T-helper 22 cell (primary cell): ENCODE measurements at places on chromosomes 5 and 9.

- DNase-seq, result no peak
Observed at GRCh38 chr5:57402761-57403160, 79.8 kb downstream of the ACTBL2 start.

GRCh38 chr9:133505186-133505830 is 19.5 kb downstream of the MYMK start:
- DNase-seq, result no peak

DNA sequence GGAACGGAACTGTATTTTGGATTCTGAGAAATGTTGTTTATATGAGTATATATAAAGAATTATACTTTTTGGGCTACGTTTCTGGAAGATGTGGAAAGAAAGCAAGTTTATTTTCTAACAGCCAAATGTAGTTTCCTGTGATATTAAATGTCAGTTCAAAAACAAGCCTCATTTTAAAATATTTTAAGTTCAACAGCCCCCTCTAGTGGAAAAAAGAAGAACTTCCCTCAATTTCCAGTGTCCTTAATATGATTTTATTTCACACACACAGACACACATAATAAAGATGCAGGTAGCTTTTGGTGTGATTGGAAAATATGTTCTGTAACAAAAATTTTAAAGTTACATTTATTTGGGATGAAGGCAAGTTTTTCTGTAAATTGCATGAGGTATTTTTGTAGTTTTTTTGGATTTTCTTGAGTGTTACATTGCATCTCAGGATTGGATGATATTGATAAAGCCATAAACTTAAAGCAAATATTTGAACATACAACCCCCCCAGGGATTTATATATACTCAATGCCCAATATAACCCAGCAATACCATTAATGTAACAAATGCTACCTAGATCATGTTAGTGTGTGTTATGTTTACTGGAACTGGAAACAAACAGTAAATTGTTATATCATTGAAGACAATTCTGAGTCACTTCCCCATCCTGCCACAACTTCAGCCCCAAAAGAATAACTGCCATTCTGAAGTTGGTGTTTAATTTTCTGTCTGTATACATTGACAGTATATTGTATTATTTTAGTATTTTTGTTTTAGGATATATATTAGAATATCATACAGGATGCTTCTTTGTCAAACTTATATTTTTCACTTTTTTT is 54.0 kb downstream of the CCDC171 start:
- no peak for DNase-seq

GRCh38 chr9:16715404-16715803 is 155.1 kb downstream of the BNC2 start:
- no peak for DNase-seq

DNA sequence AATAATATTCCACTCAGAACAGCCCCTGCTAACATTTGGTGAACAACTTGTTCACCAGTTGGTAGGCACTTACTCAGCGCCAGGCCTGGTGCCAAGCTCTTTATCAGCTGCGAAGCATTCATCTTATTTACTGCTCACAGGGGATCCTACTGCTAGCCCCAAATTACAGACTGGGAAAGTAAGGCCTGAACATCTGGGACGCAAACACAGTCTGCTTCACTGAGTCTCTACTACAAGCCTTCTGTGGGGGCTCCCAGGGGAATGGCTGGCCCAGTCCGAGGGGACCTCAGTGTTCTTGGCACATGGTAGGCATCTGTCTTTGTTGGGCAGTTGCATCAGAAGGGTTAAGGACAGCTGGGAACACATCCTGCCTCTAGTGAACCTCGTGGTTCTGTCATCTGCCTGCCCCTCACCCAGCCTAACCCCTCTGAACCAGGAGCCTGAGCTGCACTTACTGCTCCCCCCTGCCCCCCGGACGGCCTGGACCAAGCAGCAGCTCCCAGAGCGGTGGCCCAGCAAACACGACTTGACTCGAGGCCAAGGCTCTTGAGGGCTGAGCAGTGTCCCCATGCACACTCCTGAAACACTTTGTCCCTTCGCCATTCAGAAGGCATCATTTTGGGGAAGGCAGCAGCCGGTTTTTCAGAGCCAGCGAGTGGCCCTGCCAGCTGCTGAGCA is at the start of gene PHYHD1:
PHYHD1 (plus strand) TSS at position 602 of the 678 bp plus-strand sequence. CDS start 1,342 bp downstream, outside the sequence.
- no peak for DNase-seq

- DNase-seq, result no peak
Observed at GRCh38 chr5:135174315-135175096, 140.5 kb upstream of the PITX1 start.

DNA sequence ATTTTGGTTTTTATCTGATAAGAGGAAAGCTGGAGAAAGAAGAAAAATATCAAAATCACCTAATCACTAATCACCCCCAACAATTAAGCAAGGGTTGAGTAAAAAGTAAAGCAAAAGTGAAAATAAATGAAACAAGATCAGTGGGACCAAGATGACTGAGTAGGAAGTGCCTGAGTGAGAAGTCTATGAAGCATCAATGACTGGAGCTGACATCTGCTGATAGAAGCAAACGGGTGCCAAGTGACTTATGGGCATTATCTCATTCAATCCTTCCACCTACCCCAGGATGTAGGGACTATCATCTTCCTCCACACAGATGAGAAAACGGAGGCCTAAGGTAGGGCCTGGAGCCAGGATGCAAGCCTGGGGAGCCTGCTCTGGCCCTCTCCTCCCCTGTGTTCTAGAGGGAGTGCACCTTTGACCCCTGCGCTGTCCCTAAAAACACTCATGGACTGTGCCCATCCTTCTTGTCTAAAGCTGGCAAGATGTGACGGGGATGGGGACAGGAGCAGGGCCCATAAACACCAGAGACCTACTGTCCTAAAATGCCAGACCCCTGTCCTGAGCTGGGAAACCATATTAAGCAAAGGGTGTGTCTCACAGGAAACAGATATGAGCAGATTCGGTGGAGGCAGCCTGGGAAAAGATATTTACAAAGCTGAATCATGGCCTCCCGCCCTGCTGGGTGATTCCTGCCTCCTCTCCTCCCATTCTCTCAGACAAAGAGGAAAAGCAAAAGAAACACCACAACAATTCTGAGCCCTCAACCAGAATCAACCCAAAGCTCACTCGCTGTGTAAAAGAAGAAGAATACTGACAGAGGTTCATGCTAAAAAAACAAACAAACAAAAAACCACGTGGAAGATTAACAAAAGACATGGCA is 116.0 kb downstream of the AUH start:
- no peak for DNase-seq

GRCh38 chr5:177443144-177443983 is 3.2 kb upstream of the PRR7 start:
- no peak for DNase-seq

GRCh38 chr5:138449501-138450239 is 10.8 kb downstream of the REEP2 start:
- DNase-seq, result peak; percentile 42

GRCh38 chr5:147101659-147102369 is 133.0 kb upstream of the STK32A start:
- DNase-seq, result no peak

- no peak for DNase-seq
Observed at GRCh38 chr5:15371184-15371583, 128.8 kb upstream of the FBXL7 start.

DNA sequence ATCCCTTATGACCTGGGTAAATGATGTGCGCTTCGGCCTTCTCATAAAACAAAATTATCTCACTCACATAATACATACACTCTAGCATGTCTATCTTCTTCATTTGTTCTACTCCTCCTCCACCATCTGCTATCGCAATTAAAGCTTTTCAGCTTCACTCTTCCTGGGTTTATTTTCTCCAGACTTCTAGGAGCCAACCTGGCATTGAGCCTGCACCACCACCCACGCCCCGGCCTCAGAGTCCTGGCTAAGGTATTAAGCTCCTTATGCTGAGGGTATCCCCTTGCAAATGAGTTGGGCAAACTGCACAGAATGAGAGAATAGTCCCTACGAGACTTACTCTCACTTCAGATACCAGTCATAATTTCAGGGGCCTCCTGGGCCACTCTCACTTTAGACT is 236.1 kb upstream of the CDH12 start:
- DNase-seq, result no peak
